IPS DF 19.7 (cell line): ENCODE measurements at places on chromosomes 2 and 18.

DNA sequence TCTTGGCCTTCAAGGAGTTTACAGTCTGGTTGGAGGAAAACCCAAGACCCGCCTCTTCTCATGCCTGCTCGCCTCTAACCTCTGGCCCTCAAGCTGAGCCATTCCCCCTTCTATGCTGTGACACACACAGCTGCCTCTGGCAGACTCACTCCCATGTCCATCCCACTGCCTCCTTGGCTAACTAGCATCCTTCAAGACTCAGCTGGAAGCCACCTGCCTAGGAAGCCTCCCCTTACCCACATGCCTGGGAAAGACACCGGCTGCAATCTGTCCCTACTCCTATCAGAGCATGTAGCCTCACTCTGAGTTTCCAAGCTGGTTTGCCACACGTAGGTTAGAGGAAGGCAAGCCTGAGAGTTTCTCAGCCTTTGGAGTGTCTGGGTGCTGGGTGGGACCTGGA is 6.9 kb upstream of the MGAT4A start:
- no peak for DNase-seq

DNA sequence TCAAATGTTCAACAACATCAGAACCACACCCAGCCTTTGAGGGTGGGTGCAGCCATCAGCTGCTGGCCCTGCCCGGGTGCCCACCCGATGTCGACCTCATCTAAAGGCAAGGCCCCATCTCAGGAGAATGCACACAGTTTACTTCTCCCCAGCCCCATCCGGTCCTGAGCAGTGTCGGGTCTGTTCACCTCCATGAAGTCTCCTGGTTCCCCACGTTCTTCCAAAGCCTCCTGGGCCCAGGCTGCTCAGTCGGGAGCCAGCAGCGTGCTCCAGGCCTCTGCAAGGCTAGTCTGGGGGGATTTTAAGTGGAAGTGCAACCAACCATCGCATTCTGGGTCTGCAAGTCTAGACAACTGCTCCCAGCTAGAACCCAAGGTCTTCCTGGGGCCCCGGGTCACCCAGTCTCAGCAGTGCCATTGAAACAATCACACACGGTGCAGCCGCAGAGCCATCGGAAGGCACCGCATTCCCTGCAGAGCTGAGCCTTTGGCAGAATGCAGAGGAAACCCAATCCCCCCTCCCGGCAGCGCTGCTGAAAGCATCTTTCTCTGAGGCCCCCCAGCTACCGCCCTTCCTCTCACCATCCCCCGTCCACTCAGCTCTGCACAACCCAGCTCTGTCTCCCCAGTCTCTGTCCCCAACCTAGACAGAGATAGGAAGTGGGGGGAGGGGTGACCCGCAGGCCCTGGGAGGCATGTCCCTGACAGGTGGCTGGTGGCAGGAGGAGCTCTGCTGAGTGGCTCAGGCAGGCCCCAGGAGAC is 8.5 kb downstream of the ESPNL start:
- no peak for DNase-seq

GRCh38 chr18:34806527-34806926 is 96.4 kb downstream of the DTNA start:
- DNase-seq = no peak

GRCh38 chr2:172671501-172671900 is 64.1 kb upstream of the RAPGEF4 start:
- DNase-seq = no peak

GRCh38 chr2:30981510-30981909 is 156.7 kb downstream of the GALNT14 start:
- no peak for DNase-seq

DNA sequence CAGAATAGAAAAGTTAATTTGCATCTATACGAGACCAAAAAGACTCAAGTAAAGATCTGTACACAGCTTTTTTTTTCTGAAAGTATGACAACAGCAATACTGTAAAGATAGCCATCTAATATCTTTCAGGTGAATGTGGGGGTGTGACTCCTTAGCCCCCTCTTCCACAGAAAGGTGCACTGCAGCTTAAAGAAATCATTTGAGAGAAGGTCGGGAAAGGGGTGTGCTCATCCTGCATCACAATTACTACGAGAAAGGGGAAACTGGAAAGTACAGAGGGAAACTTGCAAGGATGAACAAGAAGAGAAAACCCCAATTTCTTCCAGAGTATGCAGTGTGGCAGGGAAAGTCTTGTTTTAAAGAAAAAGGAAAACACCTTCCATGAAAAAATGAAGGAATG is 255.6 kb downstream of the CCDC178 start:
- no peak for DNase-seq

DNA sequence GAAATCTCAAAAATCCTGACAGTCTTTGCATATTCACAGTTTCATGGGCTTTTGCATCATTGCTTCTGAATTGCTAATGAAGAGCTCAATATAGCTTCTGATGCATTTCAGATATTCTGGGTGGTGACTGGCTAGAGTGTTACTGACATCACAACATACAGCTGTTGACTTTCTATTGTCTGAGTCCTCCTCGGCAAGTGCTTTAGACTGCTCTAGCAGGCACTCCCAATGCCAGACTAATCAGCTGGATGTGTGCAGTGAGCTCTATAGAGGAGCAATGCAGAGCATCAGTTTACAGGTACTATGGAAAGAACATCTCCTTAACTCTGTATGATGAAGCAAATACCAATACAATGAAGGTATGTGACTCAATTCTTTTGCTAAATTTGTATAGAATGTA is 54.9 kb downstream of the R3HDM1 start:
- DNase-seq = no peak
